ENCODE measurements at places on chromosomes 2 and 18.

DNA sequence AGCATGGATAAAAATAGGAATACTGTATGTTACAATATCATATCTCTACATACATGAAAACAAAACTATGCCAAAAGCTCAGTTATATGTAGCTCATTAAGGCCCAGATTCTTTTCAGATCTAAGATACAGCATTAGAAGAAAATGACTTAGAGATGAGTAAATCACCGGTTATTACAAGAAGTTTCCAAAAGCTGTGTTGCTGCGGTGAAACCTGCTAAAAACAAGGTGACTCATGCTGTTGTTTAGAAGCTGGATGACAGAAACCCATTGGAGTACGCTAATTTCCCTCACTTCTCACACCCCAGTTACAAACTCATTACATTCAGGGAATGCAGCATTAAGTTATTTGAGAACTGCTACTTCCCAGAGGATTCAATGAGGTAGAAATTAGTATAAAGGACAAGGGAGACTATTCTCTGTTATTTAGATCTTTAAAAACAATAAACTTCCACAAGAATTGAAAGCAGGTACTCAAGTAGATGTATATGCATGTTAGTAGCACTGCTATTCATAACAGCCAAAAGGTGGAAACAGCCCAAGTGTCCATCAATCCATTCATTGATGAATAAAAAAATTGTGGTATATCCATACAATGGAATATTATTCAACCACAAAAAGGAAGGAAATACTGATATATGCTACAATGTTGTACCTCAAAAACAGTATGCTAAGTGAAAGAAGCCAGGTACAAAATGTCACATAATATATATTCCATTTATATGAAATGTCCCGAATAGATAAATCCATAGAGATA, 32.6 kb downstream of the RBKS start:
- no peak for DNase-seq

DNA sequence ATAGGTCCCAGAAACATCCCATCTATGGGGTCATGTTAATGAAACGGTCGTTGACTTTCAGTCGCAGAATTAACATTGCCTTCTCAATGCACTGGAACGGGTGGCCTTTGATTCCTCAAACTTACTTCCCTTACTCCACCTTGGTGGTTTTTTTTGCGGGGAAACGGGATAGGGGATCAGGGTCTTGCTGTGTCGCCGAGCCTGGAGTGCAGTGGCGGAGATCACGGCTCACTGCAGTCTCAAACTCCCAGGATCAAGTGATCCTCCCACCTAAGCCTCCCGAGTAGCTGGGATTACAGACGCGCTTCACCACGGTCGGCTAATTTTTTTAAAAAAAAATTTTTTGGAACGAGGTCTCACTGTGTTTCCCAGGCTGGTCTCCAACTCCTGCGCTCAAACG, 754 bp downstream of the ATG16L1 start:
- no peak for DNase-seq

DNA sequence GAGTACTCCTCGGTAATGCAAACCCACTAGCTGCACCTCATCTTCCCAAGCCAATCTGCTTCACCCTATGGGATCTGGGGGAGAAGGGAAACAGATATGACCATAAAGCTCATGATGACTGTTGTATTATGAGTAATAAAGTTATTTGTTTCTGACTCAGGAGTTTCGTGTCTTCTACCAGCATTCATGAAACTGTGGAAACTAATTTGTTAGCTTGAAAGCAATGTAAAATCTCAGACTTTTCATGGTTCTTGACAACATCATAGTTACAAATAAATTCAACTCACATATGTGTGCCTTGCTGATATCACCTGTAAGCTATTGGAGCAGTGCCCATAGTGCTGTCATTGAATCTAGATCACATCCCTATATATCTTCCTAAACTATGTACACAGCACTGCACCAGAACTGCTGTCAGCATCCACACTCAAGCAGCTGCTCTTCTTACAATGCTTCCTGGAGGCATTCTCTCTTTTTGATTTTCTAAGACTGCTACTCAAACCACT, 135.6 kb upstream of the KYNU start:
- no peak for DNase-seq

DNA sequence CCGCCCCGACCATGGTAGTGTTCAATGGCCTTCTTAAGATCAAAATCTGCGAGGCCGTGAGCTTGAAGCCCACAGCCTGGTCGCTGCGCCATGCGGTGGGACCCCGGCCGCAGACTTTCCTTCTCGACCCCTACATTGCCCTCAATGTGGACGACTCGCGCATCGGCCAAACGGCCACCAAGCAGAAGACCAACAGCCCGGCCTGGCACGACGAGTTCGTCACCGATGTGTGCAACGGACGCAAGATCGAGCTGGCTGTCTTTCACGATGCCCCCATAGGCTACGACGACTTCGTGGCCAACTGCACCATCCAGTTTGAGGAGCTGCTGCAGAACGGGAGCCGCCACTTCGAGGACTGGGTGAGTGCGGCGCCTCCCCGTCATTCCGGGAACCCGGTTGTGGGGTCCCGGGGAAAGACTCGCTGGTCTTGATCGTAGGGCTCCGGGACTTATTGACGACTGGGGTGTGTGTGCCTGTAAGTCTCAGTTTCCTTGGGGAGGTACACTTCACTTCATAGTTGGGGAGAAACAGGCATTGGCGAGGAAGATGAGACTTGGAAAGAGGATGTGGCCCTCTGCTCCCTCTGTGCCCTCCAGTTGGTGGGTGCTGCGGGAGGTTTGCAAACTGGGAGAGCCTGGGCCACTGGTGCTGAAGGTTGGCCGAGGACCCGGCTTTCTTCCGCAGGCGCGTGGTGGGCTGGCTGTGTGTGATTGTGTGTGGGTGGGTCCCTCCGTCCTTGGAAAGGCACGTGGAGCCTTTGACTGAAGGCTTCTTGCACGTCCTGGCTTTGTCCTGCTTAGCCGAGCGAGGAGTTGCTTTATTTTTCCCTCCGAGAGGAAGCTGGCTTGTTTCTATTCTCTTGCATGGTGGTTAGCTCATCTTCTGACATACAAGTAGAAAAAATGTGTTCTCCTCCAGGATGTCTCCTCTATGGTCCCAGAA, 886 bp downstream of the PRKCE start:
- peak; percentile 32 for DNase-seq
